ENCODE measurements at places on chromosomes 12 and 14. TPM values are rescaled to one million over a fixed set of nuclear protein-coding genes. Genes with fewer than 3 reads are reported as not detected.

- no peak for DNase-seq
Observed at GRCh38 chr12:48977290-48978281, 536 bp upstream of the WNT1 start.

TDRD9 gene
- 0.92 TPM for total RNA-seq

PPP2R5E gene
- total RNA-seq: 18.3 TPM

RXYLT1 gene
- total RNA-seq: 12.2 TPM

PLEKHH1 gene
- total RNA-seq: 0.14 TPM

HOXC10 gene
- not detected for total RNA-seq

- DNase-seq: no peak
Observed at GRCh38 chr12:95701722-95702418, 88.7 kb downstream of the NTN4 start.

KRT2 gene
- not detected for total RNA-seq

ZDHHC22 gene
- under 0.01 TPM for total RNA-seq
